ENCODE measurements at places on chromosomes 5 and 9.

DNA sequence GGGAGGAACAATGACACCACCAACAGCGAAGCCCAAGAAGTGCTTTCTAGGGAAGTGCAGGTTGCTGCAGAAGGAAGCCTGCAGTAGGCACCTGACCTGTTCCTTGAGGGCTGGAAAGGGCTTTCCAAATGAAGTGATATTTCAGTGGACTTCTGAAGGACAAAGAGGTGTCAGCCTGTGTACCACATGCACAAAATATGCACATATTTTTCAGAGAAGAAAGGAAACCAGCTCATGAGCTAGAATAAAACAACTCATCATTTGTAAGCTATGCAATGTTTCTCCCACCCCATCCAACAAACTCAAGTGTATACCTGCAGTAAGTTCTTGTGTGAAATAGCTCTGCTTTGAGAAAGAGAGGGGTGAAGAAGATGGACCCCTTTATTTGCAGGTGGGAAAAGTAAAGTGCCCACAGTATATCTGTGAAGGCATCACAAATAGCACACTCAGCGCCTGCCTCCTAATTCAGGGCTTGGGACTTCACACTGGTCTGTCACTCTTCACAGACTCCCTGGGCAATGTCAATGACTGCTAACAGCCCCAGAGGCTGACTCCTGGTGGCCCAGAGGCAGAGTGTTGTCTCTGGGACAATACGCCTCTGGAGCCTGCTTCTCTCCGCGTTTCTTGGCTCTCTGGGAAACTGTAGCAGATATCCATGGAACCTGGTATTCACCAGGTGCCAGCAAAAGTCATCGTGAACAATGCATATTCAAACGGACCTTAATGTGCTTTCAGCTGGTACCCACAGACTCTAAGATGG is 198.1 kb upstream of the EFNA5 start:
- no peak for DNase-seq

GRCh38 chr5:102865171-102865509 is 110.0 kb downstream of the PAM start:
- no peak for DNase-seq

DNA sequence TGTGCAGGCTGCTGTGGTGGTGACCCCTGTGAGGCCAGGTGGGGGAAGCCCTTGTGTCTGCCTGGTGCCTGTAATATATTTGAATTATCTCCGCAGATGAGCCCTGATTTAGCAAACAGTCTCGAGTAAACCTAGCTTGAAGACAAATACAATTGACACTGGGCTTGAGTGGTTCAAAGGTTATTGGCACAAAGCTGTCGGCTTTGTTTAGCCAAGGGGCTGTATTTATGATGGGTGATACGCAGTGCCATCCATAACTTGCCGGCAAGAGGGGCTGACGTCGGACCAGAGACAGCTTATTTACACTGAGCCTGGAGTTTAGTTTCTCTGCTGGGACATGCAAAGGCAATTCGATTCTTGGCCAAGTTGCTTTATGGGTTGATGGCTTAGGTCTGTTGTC is 20.0 kb upstream of the PITX1 start:
- no peak for DNase-seq

GRCh38 chr5:13567819-13568218 is 376.7 kb downstream of the DNAH5 start:
- DNase-seq, result no peak

DNA sequence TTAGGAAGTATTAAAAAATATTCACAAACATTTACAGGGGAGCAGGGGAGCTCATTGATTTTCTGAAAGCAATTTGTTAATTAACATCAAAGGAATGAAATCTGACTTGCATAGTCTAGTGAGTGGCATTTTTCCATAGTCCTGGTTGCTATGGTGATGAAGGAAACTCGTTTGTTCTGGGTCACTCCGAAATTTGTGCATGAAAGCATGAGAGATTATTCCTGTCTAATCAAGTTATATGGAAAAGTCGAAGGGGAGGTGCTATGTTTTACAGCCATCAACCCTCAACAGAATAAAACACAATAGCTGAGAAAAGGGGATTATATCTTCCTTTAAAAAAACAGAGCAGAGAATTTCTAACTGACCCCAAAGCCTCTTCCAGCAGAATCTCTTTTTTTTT is 1495.7 kb upstream of the WWC1 start:
- no peak for DNase-seq

DNA sequence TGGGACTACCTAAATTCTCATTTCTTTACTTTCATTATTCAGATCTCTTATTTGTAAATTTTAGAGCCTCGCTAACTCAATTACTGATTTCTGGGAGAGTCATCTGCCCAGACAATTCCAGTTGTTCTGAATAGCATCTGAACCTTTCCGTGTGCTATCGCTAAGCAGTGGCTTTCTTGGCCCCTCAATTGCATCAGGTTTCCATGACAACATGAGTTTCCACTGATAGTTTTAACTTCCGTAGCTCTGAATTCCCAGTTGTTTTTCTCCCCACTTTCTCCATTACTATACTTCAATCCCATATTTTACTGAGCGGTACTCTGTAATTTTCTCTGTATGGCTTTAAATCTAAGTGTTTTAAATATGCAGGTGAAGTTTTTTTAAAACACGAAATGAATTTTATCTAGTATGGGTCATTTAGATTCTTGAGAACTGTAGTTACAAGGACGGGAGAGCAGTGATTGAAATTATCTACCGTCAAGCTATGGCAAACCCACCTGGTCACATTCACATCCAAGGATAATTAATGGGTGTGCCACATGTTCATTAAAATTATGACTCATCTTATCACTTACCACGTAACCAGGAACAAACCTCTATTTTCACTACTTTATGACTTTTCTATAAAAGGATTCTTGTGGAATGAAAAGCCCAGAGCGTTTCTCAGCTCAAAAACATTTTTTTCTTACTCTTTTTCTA is 223.5 kb upstream of the PCSK5 start:
- no peak for DNase-seq

DNA sequence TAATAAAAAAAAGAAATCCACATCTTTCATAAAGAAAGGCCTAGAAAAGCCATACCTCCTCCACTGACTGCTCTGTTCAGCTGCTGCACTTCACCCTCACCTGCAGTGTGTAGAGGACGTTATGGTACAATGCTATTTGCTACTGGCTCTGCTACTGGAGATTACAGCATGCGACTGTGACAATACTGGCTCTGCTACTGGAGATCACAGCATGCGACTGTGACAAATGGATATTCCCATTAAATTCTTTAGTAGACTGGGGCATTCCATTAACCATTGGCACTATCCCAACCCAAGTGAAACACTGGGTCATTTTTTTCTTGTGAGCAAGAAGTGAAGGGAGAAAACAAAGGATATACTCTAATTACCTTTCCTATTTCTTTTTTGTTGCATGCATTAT is 1063.5 kb upstream of the DMAC1 start:
- no peak for DNase-seq
